Activated CD8-positive, alpha-beta T cell treated with anti-CD3 and anti-CD28 coated beads for 36 hours (primary cell): ENCODE measurements at places on chromosomes 4 and X.

DNA sequence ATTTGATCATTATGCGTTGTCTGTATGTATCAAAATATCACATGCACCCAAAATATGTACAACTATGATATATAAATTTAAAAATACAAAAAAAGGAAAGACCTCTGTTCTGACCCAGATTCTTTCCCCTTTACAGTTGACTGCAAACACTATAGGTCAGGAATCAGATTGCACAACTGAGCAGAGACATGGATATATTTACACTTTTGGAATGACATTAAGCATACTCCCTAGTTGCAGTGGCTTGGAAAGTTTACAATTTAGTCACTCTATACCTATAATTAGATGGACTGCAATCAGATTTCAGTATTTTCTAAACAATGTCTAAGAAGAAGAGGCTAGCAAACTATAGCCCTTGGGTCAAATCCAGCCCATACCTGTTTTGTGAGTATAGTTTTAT lies 98.5 kb upstream of the INPP4B start:
- no peak for DNase-seq

DNA sequence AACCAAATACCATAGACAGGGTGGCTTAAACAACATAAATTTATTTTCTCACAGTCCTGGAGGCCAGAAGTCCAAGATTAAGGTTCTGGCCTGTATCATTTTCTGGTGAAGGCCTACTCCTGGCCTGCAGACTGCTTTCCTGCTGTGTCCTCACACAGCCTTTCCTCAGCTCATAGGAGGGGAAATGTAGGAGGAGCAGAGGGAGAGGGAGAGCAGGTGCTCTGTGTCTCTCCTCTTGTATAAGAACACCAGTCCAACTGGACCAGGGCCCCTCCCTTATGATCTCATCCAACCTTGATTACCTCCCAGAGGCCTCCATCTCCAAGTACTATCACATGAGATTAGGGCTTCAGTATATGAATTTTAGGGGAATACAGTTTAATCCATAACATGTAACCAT lies 34.3 kb downstream of the RAPGEF2 start:
- DNase-seq = no peak

DNA sequence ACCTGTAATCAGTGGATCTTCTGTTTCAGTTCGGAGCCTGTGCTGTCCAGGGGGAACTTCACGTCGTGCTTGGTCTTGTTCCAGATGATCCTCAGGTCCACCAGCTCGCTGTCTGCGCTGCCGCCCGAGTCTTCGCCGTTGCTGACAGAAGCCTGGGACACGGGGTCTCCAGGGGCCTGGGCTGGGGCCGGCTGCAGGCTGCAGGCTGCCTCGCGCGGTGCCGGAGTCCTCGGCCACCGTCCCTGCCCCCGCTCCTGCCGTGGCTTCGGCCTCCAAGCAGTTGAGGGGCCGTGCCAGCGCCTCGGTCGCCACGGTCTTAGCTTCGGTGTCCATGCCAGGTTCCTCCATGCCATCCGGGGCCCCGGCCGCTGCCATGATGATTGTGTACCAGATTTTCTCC lies 37.3 kb upstream of the CCNI start:
- no peak for DNase-seq

GRCh38 chr4:186010821-186011220 lies 58.1 kb upstream of the TLR3 start:
- DNase-seq = no peak

DNA sequence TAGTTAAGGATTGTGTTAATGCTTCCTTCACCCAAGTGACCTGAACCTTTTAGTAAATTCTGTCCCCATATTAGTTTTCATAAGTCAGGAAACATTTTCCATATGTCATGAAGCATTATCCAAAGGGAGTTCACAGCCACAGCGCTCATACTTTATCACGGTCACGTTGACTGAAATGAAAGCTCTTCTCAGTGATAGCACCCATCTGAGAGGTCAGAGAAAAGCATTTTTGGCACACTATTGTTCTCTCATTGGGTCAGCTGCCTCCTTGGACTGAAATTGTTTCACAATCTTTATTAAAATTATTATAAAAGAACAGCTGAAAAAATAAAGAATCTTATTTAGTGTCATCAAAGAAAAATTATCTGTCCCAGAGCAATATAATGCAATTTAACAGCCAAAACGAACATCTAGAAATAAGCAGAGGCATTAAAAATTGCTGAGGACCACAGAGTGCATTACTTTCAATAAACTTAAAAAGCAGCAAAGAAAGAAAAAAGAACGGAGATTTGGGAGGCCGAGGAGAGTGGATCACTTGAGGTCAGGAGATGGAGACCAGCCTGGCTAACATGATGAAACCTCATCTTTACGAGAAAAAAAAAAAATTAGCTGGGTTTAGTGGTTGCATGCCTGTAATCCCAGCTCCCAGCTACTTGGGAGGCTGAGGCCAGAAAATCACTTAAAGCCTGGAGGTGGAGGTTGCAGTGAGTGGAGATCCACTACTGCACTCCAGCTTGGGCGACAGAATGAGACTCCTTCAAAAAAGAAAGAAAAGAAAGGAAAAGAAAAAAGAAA lies 680.8 kb upstream of the FAM241A start:
- DNase-seq = no peak

DNA sequence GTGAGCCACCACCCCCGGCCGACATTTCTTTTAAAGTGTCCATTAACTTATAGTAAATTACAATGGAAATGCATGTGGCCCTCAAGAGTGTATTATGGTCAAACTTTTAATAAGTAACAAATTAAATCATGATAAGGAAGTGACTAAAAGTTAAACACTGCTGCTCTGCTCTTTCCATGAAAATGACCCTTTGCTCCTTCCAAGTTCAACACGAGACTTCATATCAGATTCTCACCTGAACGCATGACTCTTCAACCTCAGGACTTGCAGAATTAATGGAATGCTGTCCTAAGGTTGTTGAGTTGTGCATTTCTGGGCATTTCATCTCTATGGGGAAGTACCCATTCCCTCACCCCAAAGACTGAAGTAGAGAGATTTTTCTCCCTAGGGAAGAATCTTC lies 27.1 kb downstream of the AWAT2 start:
- DNase-seq = no peak

- DNase-seq = no peak
Observed at GRCh38 chr4:105283501-105283900, 136.8 kb downstream of the TET2 start.

- DNase-seq = no peak
Observed at GRCh38 chr4:121829511-121829910, 5.8 kb upstream of the CCNA2 start.
